ENCODE measurements at places on chromosomes 6 and 20.

DNA sequence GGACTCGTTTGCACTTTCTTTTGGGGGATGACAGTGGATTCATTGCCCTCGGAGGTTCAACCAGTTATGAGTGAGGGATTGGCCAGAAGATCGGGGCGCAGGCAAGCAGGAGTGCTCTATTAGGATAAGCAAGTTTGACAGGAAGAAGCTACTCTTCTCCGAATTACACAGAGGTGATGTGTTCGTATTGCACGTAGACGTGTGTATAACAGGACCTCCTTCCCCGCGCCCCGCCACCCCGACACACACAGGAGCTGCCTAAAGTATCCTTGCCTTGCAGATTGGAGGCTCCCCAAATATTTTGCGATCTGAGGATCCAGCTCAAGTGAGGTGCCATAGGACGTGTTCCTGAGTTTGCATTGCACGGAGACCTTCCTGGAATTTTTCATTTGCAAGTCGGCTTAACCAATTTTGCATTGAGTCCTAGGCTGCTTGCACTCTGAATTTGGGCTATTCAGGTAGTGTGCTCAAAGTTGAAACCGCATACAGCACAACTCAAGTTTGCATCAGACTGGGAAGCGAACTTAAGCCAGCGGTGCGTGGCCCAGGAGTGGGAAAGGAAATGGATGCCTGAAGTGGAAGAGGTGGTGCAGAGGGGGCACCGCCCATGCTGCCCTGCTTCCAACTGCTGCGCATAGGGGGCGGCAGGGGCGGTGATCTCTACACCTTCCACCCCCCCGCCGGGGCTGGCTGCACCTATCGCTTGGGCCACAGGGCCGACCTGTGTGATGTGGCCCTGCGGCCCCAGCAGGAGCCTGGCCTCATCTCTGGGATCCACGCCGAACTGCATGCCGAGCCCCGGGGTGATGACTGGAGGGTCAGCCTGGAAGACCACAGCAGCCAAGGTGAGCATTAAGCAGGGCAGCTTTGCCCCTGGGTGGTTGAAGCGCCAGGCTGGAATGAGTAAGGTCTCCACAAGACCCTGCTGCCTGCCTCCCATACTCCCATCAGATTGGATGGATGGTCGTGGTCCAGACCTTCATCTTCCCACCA, 770 bp downstream of the TCF19 start:
- no peak for DNase-seq

DNA sequence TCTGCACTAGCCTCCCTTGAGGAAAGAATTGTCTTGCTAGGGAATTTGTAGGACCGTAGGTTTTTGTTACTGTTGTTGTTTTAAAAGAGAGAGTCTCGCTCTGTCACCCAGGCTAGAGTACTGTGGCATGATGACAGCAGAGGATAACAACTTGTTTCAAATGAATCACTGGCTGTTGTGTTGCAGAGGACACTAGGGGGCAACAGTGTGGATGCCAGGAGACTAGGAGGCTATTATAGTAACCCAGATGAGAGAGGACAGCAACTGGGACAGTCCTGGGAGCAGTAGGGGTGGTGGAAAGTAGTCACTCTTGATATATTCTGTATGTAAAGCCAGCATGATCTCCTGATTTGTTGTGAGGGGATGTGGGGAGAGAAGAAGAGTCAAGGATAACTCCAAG, 41.8 kb upstream of the LAMA4 start:
- no peak for DNase-seq

- no peak for DNase-seq
These were observed 125.5 kb downstream of the IPCEF1 start for GRCh38 chr6:154230910-154231595.

DNA sequence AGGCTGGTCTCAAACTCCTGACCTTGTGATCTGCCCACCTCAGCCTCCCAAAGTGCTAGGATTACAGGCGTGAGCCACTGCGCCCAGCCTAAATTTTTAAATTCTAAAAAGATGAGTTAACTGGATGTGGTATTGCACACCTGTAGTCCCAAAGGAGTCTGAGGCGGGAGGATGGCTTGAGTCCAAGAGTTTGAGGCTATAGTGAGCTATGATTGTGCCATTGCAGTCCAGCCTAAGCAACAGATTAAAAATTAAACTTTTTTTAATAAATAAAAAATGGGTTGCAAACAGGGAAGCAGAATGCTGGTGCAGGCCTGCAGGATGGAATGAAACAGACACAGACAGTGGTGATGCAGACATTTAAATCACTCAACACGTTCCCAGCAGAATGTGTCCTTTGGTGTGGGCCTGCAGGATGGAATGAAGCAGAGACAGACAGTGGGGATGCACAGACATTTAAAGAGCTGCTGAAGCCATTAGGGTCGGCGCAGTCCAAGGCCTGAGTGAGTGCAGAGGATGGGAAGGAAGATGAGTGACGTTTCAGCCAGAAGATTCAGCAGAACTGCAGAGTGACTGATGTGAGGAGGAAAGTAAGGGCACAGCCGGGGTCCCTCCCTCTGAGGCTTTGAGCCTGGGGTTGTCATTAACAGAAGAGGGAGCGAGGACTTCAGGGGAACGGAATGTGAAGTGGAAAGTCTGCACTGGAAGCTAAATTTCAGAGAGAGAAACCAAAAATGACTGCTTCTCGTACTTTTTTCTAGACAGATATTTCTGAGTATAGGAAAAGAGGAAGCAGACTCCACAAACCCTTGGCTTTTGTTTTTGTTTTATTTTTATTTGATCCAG, 117.5 kb downstream of the RIN2 start:
- no peak for DNase-seq

GRCh38 chr6:107056796-107057195, 28.8 kb downstream of the MTRES1 start:
- no peak for DNase-seq

- DNase-seq = no peak
These were observed 132.3 kb downstream of the PDE7B start for GRCh38 chr6:135983718-135984343.

- no peak for DNase-seq
These were observed 6.7 kb upstream of the VNN2 start for GRCh38 chr6:132764370-132764769.

DNA sequence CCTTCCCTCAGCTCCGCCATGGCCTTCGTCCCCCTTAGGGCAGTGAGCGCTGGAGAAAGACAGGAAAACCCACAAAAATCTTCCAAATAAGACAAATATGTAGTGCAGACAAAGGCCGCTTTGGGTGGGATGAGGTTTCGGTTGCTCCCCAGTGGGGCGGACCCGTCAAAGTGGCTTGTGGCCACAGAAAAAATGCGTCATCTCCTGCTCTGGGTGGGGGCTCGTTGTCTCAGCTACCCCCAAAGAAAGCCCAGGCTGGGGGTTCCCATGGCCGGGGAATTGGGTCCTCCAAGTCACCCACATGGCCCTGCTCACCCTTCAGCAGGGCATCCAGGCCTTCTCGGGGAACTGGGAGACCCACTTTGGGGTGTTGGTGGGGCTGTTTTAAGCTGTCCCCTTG, 21.9 kb upstream of the SCUBE3 start:
- DNase-seq = peak; percentile 17

DNA sequence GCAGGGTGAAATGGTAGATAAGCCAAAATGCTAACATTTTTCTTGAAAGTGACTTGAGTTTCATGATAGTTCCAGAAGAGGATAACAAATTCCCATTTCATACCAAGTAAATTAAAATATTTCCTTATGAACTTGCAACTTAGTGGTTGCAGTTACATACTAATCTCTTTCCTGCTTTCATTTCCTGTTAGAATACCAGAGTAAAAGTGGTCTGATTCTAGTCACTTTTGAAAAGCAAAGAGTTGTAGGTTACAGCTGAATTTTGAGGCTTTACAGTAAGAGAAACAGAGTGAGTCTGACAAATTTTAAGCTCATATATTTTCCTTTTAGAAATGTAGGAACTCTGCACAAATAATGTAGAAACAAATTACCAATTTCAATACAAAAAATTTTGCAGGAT, 117.4 kb downstream of the ZFAND3 start:
- DNase-seq = no peak

- DNase-seq = no peak
These were observed 16.0 kb downstream of the RPS12 start for GRCh38 chr6:132830334-132830751.

- DNase-seq = no peak
These were observed 4.3 kb upstream of the ADGB start for GRCh38 chr6:146594495-146594894.

DNA sequence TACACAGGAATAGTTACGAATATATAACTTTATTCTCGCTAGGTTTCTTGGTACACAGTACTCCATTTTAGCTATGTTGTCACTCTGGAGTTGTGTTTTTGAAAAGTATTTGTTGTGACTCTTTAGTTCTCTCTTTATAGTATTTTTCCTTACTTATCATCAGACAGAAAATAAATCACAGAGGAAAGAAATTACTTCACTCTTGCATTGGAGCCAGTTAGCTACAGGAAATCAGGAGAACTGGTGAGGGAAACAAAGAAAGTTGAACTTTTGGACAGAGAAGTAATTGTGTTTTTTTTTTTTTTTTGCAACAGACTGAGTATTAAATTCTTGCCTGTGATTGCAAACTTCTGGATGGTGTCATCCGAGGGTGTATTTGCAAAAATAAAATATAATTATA, 33.9 kb downstream of the DSE start:
- DNase-seq = no peak

DNA sequence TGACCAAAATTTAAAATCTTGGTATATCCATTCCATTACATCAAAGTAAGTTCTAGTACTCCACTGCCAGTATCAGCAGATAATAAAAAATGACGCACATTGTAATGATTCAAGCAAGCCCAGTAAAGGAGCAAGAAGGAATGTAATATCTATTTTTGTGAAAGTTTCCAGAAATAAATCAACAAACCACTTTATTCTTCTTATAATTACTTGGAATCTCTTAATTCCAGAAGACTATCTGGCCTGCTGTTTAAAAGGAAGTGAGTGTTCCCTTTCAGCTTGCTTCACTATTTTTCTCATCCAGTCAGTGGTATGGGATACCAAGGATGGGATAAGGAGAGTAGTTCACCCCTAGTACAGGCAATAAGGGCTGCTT, 42.2 kb upstream of the DSE start:
- DNase-seq = no peak

DNA sequence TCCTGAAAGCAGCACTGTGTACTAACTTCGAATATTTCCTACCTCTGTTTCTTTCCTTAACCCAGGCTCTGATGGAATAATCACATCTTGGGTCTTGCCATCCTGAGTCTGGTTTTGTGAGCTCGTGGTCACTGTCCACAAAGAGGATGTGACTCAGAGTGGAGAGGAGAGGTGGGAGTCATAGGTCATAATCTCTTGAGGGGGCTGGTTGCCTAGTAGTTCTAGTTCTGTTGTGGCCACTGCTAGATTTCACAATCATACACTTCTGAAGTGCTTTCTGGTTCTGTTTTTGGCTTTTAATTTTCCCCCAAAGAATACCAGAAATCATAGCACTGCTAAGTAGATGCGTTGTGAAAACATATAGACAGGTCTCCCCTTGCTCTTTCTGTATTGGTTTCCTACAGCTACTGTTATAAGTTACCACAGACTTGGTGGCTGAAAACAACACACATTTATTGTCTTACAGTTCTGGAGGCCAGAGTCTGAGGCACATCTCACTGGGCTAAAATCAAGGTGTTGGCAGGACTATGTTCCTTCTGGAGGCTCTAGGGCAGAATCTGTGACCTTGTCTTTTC, 102.8 kb downstream of the NRSN1 start:
- no peak for DNase-seq

DNA sequence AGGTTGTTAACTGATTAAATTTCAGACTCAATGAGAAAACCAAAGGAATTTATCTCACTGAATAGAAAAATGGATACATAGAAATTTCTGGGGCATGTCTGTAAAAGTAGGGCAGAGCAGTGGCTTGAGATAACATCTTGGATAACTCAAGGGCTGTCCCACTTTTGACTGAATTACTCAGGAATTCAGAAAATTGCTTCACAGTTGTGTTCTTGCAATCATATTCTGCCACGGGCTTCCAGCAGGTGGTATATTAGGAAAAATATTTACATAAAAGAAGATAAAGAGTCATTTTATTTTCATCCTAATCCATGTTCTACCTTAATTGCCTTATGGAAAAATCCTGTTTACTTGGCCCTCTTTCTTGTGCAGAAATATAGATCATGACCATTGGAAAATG, 156.4 kb upstream of the AKIRIN2 start:
- DNase-seq = no peak

DNA sequence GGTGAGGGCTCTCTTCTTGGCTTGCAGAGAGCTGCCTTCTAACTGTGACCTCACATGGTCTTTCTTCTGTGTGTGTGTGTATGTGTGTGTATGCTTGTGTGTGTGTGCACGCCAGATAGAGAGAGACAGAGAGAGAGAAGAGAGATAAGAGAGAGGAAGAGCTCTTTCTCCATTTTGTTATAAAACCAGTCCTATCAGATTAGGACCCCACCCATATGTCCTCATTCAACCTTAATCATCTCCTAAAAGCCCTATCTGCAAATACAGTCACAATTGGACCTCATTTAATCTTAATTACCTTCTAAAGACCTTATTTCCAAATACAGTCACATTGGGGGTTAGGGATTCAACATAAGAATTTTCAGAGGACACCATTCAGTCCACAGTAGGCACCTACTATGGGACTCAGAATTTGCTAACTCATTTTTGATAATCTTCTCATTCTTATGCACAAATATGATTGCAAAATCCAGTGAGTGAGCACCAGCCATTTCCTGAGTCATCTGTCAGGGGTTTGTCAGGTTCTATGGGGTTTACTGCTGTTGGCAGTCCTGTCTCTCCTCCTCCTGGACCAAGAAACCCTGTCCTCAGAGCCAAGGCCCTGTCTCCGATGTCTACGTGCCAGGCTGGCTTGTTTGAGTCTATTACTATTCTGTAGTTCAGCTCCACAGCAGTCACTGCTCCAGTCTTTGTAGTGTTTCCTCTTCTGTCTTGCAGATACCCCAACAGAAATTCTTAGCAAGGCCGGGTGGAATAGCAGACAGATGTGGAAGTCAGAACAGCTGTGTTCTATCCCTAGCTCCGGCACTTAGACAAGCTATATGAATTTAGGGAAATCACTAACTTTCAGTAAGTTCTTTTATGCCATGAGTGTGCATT, 59.0 kb upstream of the FAM184A start:
- DNase-seq = no peak

DNA sequence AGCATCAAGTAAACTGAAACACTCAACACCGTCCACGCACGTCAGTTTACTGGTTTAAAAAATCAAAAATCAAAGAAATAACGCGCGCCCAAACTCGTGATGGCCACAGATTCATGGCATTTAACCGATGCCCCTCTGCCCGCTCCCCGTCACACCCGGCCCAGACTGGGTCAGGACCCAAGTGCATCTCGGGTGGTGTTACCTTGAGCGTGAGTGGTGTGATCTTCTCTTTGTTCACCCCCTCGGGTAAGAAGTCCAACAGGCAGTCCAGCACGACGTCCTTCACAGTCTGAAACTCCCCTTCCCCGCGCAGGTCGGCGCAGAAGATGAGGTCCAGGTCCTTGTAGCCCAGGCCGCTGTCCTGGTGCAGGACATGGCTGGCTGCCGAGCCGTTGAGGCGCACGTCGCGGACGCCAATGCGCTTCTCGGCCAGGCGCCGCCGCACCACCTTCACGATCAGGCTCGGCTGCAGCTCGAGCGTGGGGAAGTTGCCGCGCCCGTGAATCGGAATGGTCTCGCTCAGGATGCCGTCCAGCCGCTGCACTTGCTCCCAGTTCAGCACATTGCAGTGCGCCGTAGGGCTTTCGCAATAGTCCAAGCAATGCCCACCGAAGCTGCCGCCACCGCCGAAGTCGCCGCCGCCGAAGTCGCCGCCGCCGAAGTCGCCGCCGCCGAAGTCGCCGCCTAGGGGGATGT, 945 bp downstream of the TENT5A start:
- DNase-seq = no peak

- no peak for DNase-seq
These were observed 86.3 kb upstream of the PMEPA1 start for GRCh38 chr20:57795977-57796560.

Measured in stimulated activated CD8-positive, alpha-beta memory T cell treated with anti-CD3 and anti-CD28 coated beads, Interleukin-4, amount 100 ng/mL, for 4 hours (primary cell).